Stimulated activated CD4-positive, alpha-beta T cell treated with anti-CD3 and anti-CD28 coated beads, Interleukin-15, amount 100 ng/mL, for 48 hours (primary cell): ENCODE measurements at places on chromosomes 7 and 10.

DNA sequence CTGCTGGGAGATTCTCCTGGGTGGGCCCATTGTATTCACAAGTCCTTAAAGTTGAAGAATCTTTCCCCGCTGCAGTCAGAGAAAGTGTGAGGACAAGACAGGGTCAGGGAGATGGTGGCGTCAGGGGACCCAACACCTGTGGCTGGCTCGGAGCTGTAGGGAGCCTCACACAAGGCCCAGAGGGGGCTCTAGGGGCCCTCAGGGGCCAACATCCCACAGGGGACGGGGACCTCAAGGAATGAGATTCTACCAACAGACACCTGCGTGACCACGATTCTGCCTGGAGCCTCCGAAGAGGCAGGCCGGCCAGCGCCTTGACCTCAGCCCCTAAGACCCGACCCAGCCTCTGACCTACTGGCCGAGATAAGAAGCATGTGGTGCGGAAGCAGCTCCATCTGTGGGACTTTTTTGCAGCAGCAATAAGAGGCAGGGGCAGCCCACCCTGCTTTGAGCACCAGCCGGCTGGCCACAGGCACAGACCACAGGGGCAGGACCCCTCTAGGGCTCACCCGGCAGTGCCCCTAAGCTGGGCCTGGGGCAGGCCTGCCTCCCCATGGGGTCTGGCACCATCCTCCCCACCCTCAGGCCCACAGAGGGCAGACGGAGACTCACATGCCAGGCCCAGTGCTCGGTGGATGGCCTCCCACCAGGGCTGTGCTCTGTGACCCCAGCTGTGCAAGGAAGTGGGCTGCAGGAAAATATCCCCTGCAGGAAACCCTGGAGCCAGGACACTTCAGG is 13.2 kb downstream of the RASGEF1A start:
- no peak for DNase-seq

DNA sequence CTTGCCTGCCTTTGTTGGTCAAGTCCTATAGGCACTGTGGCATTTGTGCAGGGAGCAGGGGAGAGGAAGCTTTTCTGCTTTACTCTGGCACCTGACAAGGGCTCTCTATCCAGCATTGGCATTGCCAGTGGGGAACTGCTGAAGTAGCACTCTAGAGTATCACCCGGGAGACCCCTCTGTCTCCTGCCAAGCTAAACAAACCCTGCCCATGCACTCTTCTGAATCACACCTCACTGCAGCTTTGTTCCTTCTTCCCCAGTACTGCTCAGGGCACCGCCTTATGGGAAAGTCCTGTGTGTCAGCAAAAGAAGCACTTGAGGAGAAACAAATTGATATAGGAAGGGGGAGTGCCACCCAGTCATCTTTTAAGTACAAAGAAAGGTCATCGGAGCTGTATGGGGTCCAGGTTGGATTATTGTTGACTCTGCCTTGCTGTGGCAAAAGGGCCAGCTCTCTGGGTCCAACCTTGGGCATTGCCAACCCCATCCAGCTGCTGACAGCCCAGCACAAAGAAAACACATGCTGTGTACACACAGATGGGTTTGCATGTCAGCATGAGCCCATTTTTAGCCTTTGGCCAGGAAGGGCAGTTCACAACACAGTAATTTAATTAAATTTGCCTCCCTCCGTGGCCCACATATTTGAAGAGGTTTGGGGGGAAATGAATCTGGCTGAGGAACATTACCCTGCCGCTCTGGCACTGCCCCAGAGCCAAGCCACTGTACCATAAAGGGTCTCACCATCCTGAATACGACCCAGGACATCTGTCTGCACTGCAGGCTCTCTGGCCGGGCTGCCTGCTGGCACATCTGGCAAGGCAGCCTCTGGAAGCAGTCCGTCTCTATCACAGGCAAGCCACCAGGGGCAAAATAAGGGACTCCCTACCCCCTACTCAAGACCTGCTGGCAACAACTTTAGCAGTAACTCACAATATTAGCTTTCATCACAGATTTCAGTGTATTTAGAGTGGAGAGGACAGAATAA is 13.1 kb downstream of the LRRC4 start:
- no peak for DNase-seq

DNA sequence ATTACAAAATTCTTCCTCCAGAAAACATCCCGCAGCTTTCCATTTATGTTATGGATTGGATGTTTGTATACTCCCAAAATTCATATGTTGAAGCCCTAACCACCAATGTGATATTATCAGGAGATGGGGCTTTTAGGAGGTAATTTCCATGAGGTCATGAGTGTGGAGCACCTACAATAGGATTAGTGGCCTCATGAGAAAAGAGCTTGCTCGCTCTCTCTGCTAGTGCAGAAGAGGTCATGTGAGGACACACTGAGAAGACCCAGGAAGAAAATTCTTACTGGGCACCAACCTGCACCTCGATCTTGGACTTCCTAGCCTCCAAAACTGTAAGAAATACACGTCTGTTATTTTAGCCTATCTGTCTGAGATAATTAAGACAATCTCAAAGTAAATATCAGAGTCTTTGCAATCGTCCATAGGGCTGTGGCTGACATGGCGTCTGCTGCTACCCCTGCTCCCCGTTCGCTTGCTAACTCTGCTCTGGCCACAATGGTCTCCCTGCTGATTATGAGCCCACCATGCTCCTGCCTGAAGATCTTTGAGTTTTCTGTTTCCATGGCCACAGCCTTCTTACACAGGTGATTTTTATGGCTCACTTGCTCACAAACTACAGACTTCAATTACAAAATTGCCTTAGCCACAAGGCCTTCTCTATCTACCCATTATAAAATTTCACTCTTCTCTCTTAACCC is 333.3 kb downstream of the CACNA2D1 start:
- DNase-seq: no peak

DNA sequence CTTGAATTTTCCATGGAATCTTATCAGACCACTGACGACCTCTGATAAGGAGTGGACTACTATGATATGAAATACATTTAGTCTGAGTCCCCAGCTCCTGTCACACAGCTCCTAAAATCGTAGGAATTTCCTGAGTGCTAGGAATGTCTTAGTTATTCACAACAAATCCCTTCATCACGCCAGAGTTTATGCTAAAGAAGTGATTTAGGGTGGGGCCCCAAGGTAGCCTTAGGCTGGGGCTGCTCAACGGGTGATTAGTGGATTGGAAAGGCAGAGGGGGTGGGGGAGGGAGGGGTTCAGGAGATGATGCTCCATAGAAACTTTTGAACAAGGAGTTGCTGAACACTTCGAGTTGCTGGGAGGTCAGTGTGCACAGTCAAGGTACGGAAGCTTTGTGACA is 7.0 kb upstream of the TET1 start:
- DNase-seq: no peak

GRCh38 chr7:23065974-23066373 is 39.6 kb upstream of the KLHL7 start:
- DNase-seq: no peak
